NCI-H460 (cell line): ENCODE measurements at places on chromosomes 2 and 18.

- DNase-seq, result no peak
These were observed 726.1 kb upstream of the NRXN1 start for GRCh38 chr2:51758081-51758480.

DNA sequence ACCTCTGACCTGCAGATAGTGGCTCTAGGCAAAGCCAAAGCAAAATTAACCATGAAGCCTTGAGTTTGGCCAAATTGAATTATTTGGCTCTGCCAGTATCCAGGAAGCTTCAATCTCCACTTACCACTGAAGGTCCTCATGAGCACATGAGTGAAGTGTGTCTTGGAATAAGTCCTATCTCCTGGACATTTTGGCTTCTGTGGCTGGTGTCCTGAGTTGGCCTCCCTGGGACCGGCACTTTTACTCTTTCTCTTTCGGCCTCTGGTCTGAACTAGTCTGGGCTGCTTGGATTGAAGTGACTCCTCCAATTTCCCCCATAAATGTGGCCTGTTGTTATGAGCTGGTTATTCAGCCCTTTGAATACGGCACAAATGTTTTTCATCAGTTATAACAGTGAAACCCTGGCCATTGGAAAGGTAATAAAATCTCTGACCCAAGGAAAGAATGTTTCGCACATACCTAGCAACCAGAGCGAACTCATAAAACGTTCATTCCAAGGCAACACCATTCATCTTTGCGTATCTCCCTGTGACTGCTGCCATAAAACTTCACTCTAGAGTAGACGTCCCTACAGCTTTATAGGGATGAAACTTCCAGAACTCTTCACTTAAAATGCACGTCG lies 216.4 kb downstream of the LPIN1 start:
- DNase-seq, result no peak

- no peak for DNase-seq
These were observed 19.8 kb downstream of the SPIRE1 start for GRCh38 chr18:12637901-12638643.

- DNase-seq, result no peak
These were observed 300.0 kb upstream of the CHAC2 start for GRCh38 chr2:53467467-53468180.

GRCh38 chr2:2901384-2902345 lies 476.0 kb downstream of the EIPR1 start:
- DNase-seq, result no peak

- DNase-seq, result no peak
These were observed 290.8 kb downstream of the PRKCE start for GRCh38 chr2:45942237-45942738.

- DNase-seq, result no peak
These were observed 12.8 kb upstream of the MATN3 start for GRCh38 chr2:20025065-20025786.

DNA sequence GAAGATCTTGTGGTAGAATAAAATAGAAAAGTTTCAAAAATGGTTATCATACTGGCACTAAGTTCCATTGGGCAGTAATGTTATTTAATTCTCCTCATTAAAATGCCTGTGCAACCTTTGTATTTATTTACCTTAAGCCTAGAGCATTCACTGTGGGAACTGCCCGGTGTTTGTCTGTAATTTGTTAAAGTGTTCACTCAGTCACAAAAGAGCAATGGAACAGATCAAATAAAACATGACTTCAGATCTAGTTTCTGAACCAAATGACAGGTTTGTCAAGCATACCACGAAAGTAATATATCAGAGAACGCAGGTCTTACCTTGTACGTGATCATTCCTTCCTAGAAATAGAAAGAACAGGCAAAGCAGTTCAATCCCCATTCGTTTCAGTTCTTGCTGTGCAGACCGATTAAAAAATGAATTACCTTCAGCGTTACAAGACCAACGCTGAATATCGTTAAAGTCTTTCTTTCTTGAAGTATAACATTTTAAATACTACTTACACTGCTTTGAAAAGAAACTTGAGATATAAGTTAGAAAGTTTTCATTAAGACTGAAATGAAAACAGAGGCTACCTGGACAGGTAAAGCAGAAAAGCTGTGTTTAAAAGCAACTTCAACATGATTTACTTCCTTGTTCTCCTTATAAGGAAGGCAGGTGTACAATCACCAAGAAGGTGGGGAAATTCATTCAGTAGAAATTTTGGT lies at the start of gene ITGB6:
Gene ITGB6, minus strand, starts transcription at position 590 of the 707 bp plus-strand sequence. Its CDS starts 209 bp downstream, at position 381.
- no peak for DNase-seq

GRCh38 chr2:223815884-223816570 lies 21.4 kb downstream of the AP1S3 start:
- no peak for DNase-seq

DNA sequence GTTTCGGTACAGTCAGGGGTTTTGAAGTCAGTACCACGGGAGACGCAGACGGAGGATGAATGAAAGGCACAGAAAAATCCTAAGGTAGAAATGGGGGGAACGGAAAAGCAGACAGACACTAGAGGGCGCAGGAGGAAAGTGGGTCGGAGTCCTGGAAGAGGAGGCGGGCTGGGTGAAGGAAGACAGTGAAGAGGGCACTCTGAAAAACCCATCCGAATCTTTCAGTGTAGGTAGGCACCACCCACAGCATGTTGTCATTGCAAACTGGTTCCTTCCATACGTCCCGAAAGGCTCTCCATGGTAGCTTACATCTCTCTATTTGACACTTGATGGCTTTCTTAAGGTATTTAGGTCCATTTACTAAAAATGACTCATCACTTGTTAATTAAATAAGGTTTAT lies 18.5 kb upstream of the ZNF236 start:
- DNase-seq, result peak; percentile 61

GRCh38 chr18:24968238-24968775 lies 383.7 kb downstream of the ZNF521 start:
- no peak for DNase-seq

DNA sequence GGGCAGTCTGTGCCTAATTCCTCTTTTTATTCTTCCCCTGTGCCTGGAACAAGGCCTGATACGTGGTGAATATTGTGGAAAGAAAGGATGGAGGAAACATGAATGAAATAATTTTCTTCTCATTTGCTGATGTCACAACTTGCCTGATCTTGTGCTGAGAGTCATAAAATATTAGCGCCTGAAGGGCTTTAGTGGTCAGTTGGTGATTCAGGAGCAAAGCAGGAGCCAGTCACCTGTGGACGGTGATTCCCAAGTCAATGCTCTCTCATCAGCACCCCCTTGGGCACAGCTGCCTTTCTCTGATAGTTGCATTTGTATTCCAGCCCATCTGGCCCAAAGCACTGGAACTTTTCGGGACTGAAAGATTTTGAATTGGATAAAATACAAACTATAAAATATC lies 502.6 kb upstream of the RAB12 start:
- DNase-seq, result no peak

DNA sequence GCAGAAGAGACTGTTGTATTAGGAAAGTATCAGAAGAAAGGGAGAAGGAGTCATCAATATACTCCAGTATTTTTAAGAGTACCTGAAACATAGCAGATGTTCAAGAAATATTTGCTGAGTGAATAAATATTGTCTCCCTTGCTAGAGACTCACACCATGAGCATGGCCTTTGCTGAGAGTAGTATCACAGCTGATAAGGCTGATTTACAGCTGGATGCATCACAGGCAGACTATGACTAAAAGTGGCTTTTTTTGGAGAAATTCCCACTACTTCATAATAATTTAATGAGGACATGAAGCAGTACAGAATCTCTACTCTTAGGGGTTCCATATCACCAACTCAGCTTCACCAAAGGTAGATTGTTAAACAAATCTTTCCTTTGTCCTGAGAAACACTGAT lies 373.3 kb downstream of the RBM43 start:
- no peak for DNase-seq

DNA sequence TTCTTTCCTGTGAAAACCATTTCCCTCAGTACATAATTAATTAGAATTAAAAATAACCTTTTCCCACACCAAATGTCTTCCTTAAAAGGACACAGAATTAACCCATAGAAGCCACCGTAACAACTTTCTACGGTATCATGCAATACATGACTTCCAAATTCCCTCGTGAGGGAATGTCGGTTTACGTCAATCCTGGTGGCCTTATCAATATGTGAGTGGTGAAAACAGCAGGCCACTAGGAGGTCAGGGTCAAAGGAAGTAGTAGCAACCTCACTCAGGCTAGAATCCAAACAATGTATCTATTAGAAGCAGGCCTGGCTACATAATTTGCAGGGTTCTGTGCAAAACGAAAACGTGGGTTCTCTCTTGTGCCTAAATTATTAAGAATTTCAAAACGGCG lies 112.2 kb downstream of the GAREM1 start:
- DNase-seq, result no peak

- DNase-seq, result no peak
These were observed 25.7 kb downstream of the CCBE1 start for GRCh38 chr18:59671551-59671950.

DNA sequence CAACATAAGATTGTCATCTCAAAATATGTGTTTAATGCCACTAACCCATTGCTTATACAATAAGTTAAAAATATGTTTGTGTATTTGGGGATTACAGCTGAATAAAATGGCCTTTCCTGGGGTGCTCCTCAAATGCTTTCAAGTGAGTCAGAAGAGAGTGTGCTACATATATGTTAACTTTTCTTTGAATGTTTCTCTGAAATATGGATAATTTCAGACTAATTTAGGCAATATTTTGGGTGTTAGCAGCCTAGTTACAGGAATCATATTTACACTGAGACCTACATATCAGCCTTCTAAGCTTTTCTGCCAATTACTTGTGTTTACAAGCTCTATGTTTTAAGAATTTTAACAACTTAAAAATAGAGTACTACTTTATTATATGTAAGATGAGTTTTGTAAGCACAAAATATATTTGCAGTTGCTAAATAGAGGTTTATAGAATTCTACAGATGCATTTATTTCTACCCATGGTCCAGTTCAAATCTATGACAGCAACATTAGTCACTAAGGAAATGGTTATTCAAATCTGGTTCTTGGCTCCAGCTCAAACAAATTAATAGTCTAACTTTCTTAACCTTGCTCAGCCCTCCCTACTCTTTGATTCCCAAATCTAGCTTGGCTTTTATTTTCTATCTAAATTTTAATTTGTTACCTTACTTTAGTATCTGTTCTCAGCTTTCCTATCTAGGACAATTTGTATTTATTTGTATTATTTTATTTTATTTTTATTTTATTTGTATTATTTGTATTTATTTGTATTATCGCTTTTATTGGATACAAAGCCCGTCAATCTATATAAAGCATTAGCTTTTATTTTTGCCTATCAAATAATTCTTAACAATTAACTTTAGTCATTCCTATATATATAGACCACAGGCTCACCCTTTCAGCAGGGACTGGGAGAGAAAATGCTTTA lies 48.9 kb downstream of the FSIP2 start:
- DNase-seq, result no peak

DNA sequence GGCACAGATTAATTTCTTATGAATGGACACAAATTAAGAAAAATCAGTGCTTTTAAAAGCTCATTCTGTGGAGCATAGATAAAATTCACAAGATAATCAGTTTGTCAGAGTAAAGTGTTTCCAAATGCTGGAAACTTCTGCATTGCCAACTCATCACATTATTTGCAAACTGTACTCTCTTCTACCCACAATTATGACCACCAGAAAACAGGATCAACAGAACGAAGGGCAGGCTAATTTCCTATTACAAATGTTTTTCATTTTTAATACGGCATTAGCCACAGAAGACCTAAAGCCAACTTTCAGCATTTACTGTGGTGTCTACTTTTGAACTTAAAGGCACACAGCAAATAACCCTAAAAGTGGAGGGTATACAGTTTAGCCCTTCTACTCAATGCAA lies 6.0 kb downstream of the IRS1 start:
- DNase-seq, result no peak

- DNase-seq, result no peak
These were observed 60.6 kb downstream of the SLC4A3 start for GRCh38 chr2:219687882-219688559.

GRCh38 chr2:240305369-240305962 lies 130.0 kb upstream of the GPC1 start:
- DNase-seq, result no peak

GRCh38 chr2:22694300-22694699 lies 690.7 kb upstream of the KLHL29 start:
- DNase-seq, result no peak

- no peak for DNase-seq
These were observed 367.6 kb upstream of the CWC22 start for GRCh38 chr2:180374502-180375281.

- no peak for DNase-seq
These were observed 101.0 kb downstream of the NBAS start for GRCh38 chr2:15460112-15460620.

DNA sequence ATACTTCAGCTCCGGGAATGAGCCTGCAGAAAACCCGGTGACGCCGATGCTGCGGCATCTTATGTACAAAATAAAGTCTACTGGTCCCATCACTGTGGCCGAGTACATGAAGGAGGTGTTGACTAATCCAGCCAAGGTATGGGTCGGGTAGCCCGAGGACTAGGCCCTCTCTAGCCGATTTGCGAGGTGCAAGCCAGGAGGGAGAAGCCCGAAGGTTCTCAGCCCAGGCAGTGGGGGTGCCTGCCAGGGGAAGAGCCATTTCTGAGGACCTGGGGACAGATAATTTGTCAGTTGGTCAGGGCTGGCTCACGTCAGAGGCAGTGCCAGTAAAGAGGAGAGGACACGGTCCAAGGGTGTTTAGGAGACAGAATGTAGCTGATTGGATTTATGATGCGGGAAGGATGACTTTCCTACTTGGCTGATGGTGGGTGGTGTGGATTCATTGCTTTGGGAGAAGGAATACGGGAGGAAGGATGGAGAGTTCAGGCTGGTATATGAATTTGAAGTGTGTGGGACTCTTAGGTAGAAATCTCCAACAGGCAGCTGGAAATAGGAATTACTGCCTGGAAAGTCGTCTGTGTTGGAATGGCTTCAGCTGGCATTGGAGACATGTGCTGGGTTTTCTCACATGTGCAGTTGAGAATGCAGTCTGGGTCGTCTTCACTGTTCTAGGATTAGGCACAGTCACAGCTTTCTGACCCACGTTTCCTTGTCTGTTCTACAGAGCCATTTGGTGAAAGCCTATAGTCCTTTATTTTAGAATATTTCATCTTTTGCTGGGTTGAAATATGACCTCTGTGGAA lies 874 bp downstream of the NDUFAF7 start:
- no peak for DNase-seq
